Activated T-helper 2 cell treated with anti-CD3 and anti-CD28 coated beads, Interferon-gamma antibody, Interleukin-2, Interleukin-4, amounts not matched to agents 10 μg/mL and 5 μg/mL and 100 μg/mL, durations not matched to agents 14 hours and 24 hours and 36 hours (primary cell): ENCODE measurements at places on chromosomes 3 and 15.

DNA sequence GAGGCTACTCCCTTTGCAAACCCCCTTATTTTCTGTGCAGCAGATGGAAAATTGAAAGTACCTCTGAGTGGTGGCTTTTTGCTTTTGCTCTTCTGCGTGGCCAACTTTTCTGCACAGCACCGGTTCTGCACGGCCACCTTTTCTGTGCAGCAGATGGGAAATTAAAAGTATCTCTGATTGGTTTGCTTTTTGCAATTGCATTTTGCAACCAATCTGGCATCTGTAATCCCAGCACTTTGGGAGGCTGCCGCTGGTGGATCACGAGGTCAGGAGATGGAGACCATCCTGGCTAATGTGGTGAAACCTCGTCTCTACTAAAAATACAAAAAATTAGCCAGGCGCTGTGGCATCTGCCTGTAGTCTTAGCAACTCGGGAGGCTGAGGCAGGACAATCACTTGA is 79.5 kb upstream of the CHMP2B start:
- no peak overlapping the region for H3K4me3 ChIP-seq
- no peaks in the 10 kb centered on the region for H3K27me3 ChIP-seq
- no peaks in the 10 kb centered on the region for H3K36me3 ChIP-seq
- no peak for DNase-seq
- H3K27ac ChIP-seq, result no peak overlapping the region

DNA sequence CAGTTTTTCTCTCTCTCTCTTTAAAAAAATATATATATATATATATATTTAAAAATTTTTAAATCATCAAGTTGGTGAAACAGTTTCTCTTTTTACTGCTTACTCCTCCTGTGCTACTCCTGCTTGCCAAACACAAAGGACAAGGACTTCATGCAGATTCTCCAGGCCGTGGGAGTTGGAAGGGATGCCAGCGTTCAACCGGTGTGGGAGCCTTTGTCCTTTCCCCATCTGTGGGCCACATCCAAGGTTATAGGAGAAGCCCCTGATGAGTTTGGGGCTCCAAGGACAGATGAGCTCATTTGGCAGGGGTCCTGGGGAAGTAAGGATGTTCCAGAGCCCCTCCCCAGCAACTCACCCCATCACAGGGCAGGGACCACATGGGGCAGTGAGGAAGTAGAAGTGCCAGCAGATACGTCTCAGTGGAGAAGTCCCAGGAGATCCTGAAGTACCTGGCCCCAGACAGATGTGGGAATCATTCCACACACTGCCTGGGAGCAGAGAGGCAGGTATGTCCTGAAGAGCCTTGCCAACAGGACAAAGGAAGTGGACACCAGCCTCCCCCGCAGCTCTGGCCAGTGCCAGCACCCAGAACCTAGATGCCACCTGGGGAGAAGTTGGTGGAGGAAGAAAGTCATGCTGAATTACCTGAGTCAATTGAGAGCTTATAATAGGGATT is 36.6 kb downstream of the CCK start:
- H3K4me1 ChIP-seq, result peaks cover 3% of the 10 kb centered on the region
- DNase-seq, result no peak
- peaks cover 10% of the 10 kb centered on the region for H3K36me3 ChIP-seq
- H3K27me3 ChIP-seq, result peaks cover 5% of the 10 kb centered on the region

- H3K36me3 ChIP-seq, result no peaks in the 10 kb centered on the region
- peaks cover 40% of the 10 kb centered on the region for H3K27me3 ChIP-seq
- H3K27ac ChIP-seq, result no peak overlapping the region
- no peaks in the 10 kb centered on the region for H3K4me1 ChIP-seq
These were observed 51.3 kb upstream of the KPNA4 start for GRCh38 chr3:160616716-160617115.

DNA sequence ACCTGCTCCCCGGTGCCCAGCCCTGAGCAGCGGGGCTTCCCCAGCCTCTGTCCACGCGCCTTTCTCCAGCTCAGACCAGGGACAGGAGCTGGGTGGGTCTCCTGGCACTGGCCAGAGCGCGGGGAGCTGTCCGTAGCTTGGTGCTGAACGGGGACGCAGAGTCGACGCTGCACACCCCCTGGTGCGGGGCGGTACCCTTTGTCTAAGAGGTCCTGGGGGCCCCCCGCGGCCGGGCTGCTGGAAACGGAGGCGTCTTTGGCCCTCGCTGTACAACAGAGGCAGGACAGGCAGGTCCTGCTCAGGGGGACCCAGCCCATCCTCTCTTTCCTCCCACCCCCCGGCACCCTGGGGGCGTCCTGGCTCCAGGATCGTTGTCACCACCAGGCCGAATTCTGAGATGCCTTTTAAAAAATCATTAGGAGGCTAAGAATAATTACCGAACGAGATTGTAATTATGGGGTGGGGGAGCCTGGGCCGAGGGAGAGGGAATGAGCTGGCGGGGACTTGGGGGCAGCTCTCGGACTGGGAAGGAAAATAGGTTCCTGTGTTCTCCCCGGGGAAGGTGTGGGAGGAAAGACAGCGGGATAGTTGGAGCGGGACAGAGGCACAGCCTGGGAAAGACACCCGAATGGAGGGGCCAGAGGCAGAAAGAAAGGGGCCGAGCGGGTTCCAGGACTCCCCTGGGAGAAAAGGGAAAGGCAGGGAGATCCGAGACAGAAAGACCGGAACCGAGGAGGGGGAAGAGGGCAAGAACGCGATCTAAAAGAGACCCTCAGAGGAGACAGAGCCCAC is 4.1 kb upstream of the SKOR1 start:
- DNase-seq, result no peak
- H3K27ac ChIP-seq, result peak overlapping the region; percentile 55

- H3K27ac ChIP-seq, result peak overlapping the region; percentile 86
- DNase-seq, result peak; percentile 63
- H3K4me3 ChIP-seq, result peak overlapping the region; percentile 87
- peaks cover 9% of the 10 kb centered on the region for H3K27me3 ChIP-seq
These were observed 836 bp upstream of the AKAP13 start for GRCh38 chr15:85379403-85380131.

GRCh38 chr3:120324190-120324589 is 25.0 kb downstream of the LRRC58 start:
- H3K4me3 ChIP-seq, result no peak overlapping the region
- H3K4me1 ChIP-seq, result peaks cover 7% of the 10 kb centered on the region
- DNase-seq, result no peak
- H3K36me3 ChIP-seq, result peaks cover 24% of the 10 kb centered on the region
- H3K27me3 ChIP-seq, result no peaks in the 10 kb centered on the region
- H3K27ac ChIP-seq, result no peak overlapping the region

DNA sequence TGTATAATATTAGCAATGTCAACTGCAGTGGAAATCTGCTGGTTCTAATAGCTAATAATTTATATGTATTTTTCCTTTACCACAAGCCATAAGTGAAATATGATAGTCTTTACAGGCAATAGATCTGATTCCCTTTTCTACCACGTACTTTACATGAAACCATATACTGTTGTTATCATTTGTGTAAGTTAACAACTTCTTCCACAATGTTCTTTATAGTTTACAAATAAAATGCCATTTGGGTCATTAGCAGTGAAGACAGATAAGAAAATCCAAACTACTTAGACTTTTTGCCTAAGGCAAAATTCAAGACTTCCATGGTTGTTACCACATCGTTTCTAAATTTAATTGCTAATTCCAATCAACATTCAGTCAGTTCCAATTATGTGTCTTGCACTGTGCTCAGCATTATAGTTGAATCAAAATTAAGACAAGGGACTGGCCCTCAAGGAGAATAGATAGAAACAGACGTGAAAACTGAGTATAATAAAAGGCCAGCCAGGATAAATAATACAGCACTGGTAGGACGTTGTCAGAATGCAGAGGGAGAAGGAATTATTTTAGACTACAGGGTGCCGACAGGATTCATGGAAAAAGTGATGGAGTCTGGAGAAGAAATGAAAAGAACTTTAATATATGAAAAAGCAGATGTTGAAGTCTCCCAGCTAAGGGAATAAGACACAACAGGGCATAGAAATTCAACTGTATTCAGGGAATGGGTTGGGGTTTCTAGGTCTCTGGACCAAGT is 249.8 kb downstream of the ALCAM start:
- no peak overlapping the region for H3K27ac ChIP-seq
- H3K4me3 ChIP-seq, result no peak overlapping the region
- H3K36me3 ChIP-seq, result no peaks in the 10 kb centered on the region
- no peaks in the 10 kb centered on the region for H3K27me3 ChIP-seq

DNA sequence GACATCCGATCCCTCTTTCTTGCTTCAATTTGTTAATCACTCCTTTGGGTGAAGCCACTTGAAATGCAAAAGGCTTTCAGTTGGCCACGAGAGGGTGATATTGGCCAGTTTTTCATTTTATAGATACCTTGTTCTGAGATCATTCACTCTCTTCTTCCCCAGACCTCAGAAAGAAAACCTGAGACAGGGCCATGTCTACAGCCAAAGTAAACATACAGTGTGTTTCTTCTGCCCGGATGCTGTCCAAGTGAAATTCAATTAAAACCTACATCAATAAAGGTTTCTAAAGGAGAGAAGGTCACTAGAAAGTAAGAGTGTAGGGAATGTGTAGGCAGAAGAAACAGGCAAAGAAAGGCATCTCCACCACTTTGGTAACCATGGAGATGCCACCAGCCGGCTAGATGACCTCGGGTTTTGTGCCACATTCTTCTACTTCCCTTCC is 39.5 kb upstream of the FMN1 start:
- no peaks in the 10 kb centered on the region for H3K4me1 ChIP-seq
- H3K4me3 ChIP-seq, result no peak overlapping the region
